Regular cardiac myocyte (primary cell): ENCODE measurements at places on chromosomes 1 and 21. TPM values are rescaled to one million over a fixed set of nuclear protein-coding genes. Genes with fewer than 3 reads are reported as not detected.

Gene CELA3A
- total RNA-seq = not detected in 2 replicates

Gene TCHH
- total RNA-seq = under 0.01 TPM in 1 of 2 replicates, not detected in the other

Gene MPZ
- total RNA-seq = 1.7 and 2.3 TPM in 2 replicates

Gene HSD11B1
- 0.77 and 6.8 TPM in 2 replicates for total RNA-seq

Gene TEX38
- not detected in 2 replicates for total RNA-seq

Gene LIN28A
- total RNA-seq = not detected in 2 replicates

Gene ALPL
- 4.8 and 13.2 TPM in 2 replicates for total RNA-seq

Gene TMPRSS2
- not detected in 2 replicates for total RNA-seq

Gene STK40
- 7.6 and 18.6 TPM in 2 replicates for total RNA-seq

Gene AADACL3
- total RNA-seq = not detected in 2 replicates

Gene RFX5
- total RNA-seq = 33.9 and 47.4 TPM in 2 replicates

Gene C1QA
- total RNA-seq = not detected in 2 replicates

Gene SLC44A3
- total RNA-seq = 0.38 and 2.5 TPM in 2 replicates

Gene KRTAP21-2
- not detected in 2 replicates for total RNA-seq
